Stimulated activated CD8-positive, alpha-beta memory T cell treated with anti-CD3 and anti-CD28 coated beads, Interleukin-7, amount 100 ng/mL, for 1 hour (primary cell): ENCODE measurements at places on chromosomes 7 and 10.

DNA sequence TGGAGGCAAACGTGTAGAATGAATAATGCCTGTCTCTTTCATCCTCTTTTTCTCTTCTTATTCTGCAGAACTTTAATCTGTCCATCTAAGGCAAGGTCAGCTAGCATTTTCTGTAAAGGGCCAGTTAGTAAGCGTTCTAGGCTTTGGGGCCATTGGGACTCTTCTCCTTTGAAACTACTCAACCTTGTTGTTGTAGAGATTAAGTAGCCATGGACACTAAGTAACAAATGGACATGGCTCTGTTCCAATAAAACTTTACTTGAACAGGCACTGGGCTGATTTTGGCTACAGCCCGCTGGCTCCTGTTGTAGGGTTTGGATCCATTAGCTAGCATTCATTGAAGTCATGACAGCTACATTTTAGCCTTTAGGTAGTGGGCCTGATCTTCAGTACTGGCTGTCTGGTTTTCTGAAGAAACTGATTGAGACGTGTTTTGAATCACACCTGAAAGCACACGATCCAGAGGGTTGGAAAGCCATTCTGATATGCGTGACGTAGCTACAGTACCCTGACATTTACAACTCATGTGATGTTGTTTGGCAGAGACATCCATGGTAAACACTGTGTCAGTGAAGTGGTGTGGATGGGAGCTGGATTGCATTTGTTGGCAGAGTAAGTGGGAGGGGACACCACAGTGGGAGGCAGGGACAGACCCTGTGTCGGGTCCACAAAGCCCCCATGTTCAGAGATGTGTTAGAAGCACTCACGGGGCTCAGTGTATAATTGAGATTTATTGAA, 92.5 kb downstream of the MTPN start:
- DNase-seq, result no peak

- DNase-seq, result no peak
These were observed 5.9 kb downstream of the SLIT1 start for GRCh38 chr10:97179731-97180362.

DNA sequence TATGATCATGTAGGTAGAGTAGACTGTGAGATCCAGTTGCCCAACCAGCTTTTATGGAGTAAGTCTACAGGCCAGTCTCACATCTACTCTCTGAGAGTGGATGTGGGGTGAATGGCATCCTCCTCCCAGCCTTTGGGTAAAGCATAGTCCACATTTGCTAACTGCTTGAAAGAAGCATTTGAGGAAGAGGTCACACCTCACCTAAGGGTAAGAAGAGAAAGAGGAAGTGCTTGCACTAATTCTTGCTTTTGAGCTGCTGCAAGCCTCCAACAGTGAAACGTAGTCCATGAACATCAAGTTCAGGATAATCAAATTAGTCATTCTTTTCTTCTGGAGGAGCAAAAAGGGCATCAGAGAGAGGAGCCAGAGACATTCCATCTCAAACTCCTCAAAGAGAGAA, 93.9 kb upstream of the AGR3 start:
- DNase-seq, result no peak

GRCh38 chr10:51834548-51834947, 135.2 kb upstream of the CSTF2T start:
- DNase-seq, result no peak

GRCh38 chr10:45286980-45287379, 28.4 kb downstream of the OR13A1 start:
- DNase-seq, result no peak

GRCh38 chr7:1409555-1409954, 49.7 kb downstream of the MICALL2 start:
- no peak for DNase-seq

DNA sequence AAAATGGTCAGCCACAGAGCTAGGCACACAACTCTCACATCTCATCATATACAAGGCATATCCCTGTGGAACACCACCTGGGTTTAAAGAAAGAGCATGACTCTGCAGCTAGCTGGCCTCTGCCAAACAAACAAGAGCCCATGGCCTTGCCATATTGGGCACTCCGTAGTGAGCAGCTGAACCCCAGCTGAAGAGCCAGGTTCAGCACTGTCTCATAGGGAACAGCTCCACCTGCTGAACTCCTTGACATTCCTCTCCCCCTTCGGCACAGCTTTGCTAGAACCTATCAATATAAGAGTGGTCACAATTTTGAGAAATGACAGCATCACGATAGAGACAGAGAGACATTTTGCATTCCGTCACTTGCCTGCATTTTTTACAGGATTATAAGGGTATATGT, 20.0 kb downstream of the SORCS1 start:
- no peak for DNase-seq

DNA sequence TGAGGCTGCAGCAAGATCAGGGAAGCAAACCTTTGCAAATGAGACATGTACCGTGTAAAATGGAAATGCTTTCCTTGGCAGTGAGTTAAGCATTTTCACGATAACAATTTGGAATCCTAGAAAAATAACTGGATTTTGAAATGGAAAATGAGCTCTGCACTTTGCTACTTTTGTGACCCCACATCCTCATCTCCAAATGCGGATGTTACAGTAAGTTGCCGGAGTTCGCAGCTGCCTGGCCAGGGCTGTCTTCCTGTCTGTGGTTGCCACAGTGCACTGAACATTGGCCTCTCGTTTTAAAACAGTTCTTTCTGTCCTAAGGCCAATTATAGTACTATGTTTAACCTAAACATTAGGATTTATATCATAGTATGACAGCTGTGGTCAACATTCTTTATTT, 136.2 kb upstream of the FZD8 start:
- DNase-seq, result no peak

DNA sequence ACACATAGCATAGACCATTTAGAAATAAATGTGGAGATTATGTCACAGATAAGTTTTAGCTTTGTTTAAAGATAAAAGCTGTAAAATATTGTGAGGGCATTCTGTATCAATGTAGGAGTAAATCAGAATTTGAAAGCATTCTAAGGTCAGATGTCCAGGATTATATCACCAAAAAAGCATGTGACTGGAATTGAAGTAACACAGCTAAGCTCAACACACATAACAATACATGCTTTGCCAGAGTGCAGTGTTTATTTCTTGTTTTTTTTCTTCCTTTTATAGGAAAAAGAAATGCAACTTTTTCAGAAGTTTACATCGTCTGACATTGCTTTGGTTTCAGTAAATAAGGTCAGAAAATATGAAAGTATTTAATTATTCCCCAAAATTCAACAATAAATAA, 183.4 kb downstream of the HTR7 start:
- DNase-seq, result no peak

GRCh38 chr10:119932631-119933030, 40.1 kb downstream of the SEC23IP start:
- DNase-seq, result no peak

DNA sequence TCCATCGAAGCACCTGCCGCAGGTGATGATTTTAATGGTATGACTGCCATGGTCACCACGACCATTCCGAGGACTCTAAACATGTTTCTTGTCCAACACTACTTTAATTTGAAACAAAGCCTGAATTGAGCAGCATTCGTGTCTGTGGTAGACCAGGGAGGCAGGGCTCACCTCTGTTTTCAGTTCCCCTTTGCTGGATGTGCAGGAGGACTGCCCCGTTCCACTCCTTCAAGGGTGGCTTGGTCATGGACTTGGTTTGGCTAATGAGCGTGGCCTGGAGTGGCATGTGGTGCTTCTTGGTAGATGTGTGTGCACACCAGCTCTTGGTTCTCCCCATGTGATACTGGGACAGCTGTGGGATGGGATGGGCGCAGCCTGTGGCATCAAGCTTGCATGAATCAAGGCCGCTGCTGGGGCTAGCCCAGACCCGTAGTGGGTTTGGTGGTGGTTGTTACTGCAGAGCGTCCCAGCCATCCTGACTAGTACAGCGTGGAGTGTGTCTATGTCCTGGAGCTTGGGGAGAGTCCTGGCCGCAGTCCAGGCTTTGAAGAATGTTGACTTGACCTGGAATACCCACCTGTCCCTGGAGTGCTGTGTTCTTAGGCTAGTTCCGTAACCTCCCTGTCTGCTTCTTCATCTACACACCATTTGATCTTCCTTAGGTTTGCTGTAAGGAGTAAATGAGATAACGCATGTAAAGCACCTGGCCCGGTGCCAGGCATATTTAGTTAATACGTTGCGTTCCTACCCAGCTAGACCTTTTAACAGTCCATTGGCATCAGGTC, 34.8 kb downstream of the MGMT start:
- DNase-seq, result no peak

- no peak for DNase-seq
These were observed 11.2 kb downstream of the WDFY4 start for GRCh38 chr10:48695636-48696534.

DNA sequence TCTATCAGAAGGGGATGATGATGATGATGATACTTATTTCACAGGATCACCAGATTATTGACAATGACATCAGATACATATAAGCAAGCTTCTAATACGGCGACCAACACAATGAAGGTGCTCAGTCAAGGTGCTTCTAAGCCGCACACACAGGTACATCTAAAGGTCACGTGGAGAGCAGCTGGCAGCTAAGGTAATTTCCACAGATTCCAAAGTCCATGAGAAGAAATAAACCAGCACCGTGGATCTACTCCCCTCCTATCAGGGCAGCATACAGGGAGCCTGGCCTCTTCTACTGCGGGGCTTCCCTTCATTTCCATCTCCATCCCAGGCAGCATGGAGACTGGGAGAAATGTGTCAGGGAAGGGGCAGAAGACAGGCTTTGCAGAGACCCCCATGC, 37.5 kb downstream of the DENND11 start:
- DNase-seq, result no peak

- DNase-seq, result no peak
These were observed 16.5 kb downstream of the GBF1 start for GRCh38 chr10:102261842-102262241.

DNA sequence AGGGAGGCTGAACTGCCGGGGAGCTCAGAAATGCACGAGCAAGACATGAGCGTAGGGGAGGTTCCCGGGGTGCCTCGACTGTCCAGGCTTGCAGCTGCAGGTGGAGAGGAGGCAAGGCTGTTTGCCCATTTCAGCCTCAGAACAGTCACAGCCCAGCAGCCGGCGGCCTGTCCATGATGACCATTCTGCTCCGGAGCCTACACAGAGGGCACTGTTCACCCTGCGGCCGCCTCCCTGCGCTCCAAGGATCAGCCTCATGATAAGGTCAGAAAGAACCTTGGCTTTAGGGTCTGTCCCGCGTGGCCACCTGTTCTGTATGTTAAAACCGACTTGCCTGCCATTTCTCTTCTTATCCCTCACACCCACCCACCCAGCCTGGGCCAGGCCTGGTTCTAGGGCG, 21.9 kb upstream of the CFAP46 start:
- no peak for DNase-seq

DNA sequence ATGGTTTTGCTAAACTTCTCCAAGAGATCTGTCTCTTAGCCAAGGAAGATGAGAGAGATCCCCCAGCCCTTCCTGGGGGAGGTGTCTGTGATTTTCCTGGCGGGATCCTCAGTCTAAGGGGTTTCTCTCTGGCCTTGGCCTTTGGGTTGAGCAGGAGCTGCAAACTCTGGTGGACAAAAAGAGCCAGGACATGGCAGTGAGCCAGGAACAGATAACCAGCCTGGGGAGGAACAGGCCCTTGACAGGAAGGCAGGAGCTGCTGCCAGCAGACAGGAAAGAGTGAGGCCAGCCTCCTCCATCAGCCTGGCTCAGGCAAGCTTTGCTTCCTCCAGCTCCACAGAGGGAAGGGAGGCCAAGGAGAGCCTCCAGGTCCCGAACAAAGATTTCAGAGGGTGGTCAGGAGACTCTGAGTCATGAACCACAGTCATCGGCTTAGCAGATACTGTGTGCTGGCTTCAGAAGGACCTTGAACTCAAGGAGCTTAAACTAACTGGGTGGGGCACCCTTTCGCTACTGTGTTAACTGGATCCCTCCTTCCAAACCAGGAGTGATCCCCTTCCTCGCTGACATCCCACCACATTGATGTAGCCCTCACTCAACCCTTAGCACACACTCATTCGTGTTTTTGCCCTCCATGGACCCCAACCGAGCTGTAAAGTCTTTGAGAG, 34.7 kb downstream of the DDIT4 start:
- DNase-seq, result no peak

DNA sequence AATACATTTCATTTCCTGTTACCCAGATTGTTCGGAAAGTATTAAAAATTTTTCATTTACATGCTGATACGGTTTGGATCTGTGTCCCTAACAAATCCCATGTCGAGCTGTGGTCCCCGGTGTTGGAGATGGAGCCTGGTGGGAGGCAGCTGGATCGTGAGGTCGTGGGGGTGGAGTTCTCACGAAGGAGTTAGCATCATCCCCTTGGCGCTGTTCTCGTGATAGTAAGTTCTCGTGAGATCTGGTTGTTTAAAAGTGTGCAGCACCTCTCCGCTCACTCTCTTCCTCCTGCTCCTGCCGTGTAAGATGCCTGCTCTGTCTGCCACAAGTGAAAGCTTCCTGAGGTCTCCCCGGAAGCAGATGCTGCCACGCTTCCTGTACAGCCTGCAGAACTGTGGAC, 30.9 kb downstream of the PLEKHS1 start:
- DNase-seq, result no peak

DNA sequence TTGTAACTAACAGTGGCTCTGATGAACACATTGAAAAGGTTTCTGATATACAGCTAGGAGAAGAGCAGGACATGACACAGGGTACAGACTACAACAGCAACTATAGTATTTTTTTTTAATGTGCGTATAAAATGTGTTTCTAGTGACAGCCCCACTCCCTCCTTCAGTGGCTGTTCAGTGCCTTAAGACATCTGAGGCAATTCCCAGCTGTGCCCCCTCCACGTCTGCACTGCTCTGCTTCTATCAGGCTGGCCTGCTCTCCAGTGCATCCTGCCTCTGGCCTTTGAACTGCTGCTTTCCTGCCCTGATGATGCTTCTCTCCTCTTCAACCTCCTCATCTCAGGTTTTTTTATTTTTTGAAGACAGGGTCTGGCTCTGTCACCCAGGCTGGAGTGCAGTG, 111.2 kb downstream of the SPAG6 start:
- DNase-seq, result no peak

- DNase-seq, result no peak
These were observed 71.1 kb downstream of the SAMD9 start for GRCh38 chr7:93046641-93047040.

GRCh38 chr7:44235582-44236332, 35.0 kb downstream of the YKT6 start:
- no peak for DNase-seq
